ENCODE measurements at places on chromosomes 1 and 21.
A peak's percentile ranks its signal among the peaks of the same experiment; 100 is the strongest.

DNA sequence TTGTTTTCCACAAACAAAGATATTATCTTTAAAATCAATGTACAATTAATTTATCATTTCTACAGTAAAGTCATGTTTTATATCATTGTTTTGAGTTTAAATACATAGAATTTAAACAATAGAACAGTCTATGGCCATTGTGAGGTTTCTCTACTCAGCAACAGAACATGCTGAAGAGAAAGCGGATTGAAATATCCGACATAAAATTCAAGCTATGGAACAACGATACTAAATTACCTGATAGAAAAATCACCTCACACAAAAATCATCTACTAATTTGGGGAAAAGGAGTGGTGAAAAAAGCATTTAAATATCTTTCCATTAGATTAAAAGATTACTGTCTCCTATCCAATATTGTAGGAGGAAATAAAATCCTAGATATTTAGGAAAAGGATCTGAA, 12.6 kb downstream of the CDKN2C start:
- DNase-seq = no peak

- no peak for DNase-seq
Measured at GRCh38 chr1:115377411-115377810, 39.4 kb upstream of the NGF start.

GRCh38 chr1:27418326-27419185, 26.1 kb downstream of the GPR3 start:
- peak; percentile 90 for DNase-seq

DNA sequence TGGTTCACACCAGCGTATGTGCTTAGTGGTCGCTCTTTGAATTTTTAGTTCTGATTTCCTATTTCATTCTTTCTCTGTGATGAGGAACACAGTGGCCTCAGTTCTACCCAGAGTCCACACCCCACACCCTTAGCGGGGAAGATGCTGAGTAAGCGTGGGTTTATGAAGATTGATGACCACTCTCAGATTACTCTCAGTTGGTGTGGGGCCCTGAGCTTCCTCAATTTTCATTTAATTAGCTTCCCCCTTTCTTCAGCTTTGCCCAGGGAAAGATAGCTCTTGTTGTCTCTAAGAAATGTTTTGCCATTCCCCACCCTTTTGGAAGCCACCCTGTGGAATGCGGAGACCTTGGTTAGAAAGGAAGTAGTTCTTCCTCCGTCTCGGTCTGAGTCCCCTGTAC, 299.9 kb upstream of the PROX1 start:
- no peak for DNase-seq

GRCh38 chr1:151128800-151129199, 17.6 kb downstream of the SEMA6C start:
- no peak for DNase-seq

DNA sequence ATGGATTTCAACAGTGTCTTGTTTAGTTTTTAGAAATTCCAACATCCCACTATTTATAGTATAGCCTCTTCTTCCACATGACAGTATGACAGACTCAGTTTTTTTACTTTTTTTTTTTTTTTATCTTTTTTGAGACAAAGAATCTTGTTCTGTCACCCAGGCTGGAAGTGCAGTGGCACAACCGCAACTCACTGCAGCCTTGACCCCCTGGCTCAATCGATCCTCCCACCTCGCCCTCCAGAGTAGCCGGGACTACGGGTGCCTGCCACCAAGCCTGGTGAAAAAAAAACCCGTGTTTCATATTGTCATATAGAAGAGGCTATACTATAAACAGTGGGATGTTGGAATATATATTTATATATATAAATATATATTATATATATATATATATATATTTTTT, 1.2 kb upstream of the DR1 start:
- no peak for DNase-seq

DNA sequence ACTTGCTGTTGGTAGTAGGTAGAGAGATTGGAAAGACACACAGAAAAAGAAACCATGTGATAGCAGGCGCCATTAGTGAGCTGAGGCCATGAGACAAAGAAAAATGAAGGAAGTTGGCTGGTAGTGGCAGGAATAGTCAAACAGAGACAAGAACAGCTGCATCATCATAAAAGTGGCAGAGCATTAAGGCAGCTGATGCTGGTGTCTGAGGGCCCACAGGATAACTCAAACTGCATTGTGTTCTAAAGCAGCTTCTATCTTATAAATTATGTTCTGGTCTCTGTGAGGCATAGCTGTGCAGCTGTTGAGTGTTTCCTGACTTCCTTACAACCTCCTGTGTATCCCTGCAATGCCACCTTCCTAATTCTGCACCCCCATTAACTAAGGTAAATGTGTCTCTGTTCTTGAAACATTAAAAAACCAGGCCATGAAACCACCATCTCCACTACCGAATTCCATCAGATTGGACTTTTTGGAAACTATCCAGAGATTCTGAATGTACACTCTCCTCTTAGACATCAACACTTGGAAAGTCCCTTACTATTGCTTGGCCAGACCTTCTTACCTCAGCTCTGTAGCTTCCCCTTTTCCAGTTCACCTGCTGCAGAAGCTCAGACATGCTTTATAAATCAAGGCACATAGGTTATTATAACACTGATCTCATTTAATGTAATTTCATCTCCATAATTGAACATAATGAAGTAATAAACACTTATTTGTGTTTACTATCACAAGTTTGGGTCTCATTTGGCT, 23.4 kb upstream of the ARHGAP29 start:
- DNase-seq = no peak

- DNase-seq = no peak
Measured at GRCh38 chr21:40425981-40426380, 421.0 kb downstream of the DSCAM start.

DNA sequence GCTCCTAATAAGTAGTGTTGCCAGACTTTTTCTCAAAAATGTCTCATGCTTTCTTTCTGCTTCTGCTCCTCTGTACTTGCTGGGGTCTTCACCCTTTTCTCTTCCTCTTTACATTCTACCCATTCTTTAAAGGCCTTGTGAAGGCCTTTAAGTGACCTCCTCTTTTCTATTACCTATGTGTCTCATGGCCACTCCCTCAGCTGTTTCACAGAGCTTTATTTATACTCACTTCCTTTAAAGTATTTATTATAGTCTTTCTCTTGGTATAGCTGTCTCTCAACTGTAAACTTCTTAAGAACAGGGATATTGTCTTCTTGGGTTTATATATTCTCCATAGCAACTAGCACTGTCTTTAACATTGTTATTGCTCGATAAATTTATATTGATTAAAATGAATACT, 792 bp downstream of the GOLPH3L start:
- DNase-seq = no peak

GRCh38 chr1:150627826-150628410, 1.5 kb downstream of the ENSA start:
- DNase-seq = no peak

- no peak for DNase-seq
Measured at GRCh38 chr1:54335011-54335754, 71.0 kb downstream of the SSBP3 start.

- DNase-seq = no peak
Measured at GRCh38 chr1:169833179-169833901, 38.6 kb upstream of the METTL18 start.

Measured in activated CD4-positive, alpha-beta T cell treated with anti-CD3 and anti-CD28 coated beads, Interleukin-2, Interleukin-6, amounts not matched to agents 100 ng/mL and 50 ng/mL, durations not matched to agents 16 hours and 8 hours (primary cell).